Activated CD4-positive, alpha-beta T cell treated with anti-CD3 and anti-CD28 coated beads for 24 hours (primary cell): ENCODE measurements at places on chromosomes 4 and X.

DNA sequence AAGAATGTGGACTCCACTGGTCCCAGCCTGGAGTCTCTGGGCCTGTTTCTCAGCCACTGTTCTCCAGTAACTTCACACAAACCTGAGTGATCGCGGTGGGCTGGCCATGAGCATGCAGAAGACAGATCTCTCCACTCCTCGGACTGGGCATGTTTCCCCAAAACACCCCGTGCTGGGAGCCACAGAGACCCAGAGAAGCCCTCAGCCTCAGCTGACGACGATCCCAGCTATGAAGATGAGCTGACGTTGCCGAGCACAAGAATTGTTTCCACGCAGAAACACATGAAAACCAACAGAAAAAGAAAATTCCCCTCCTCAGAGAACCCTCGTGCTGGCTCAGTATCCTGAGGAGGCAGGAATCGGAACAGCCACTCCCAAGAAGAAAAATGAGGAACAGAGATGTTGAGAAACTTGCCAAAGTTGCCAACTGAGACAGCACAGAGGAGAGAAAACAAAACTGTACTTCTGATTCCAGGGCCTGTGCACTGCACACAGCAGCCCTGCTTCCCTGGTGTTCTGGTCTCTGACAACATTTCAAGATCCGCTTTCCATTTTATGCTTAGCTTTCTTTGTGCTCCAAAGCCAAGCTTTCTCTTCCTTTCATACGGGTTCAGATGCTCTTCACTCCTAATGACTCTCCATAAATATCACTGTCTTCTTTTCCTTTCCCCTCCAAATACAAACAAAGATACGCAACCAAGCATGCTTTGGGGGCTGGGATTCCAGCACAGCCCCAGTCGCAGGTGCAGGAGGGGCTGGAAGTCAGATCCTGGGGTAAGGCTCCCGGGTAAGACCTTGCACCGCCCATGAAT lies 81.4 kb downstream of the IRF2 start:
- DNase-seq = no peak

- DNase-seq = no peak
Observed at GRCh38 chr4:121278811-121279368, 101.9 kb downstream of the QRFPR start.

DNA sequence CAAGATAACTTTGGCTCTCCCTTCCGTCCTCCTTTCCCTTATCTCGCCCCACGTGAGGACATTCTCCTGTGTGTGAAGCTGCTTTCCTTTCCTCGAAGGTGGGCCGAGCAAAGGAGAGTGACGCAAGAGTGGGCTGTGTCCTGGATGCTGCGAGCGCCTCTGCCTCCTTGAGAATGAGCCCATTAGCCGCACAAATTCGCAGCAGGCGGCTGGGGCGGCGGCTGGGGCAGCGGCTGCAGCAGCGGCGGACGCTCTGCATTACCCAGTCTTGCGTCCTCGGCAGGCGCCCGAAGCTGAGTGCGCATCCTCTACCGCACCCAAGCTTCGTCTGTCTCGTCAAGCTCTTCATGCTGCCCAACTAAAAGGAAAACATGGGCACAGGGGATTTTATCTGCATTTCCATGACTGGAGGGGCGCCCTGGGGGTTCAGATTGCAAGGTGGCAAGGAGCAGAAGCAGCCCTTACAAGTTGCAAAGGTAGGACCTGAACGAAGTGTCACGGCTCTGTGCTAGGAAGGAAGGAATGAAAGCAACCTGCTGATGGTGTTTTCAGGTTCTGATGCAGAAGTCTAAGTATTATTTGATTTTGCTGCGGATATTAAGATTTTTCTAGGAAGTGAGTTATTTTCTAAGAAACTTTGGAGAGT lies at the start of gene SYNPO2:
Gene SYNPO2, plus strand, starts transcription at position 189 of the 646 bp plus-strand sequence. Its CDS starts 183 bp downstream, at position 372.
- DNase-seq = no peak

GRCh38 chr4:168440442-168441264 lies 39.6 kb downstream of the DDX60L start:
- DNase-seq = no peak

DNA sequence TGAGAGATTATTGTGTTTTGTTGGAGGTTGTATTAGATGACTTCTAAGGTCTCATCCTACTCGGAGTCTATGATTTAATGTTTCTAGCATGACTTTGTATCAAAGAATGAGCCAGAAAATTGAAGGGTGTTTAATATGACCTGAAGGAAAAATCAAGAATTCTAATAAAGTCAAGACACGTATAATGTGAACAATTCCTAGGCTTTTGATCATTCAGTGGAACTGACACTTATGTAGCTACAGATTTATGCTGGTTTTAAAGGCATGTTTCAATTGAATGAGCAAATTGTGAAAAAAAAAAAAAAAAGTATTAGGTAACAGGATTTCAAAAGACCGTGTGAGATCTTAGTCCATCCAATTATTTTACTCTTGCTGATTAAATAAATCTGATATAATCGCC lies 64.9 kb downstream of the GRID2 start:
- no peak for DNase-seq

- DNase-seq = no peak
Observed at GRCh38 chr4:8157496-8157895, 1.1 kb downstream of the ABLIM2 start.

- DNase-seq = no peak
Observed at GRCh38 chrX:41759817-41760216, 35.8 kb downstream of the GPR82 start.

DNA sequence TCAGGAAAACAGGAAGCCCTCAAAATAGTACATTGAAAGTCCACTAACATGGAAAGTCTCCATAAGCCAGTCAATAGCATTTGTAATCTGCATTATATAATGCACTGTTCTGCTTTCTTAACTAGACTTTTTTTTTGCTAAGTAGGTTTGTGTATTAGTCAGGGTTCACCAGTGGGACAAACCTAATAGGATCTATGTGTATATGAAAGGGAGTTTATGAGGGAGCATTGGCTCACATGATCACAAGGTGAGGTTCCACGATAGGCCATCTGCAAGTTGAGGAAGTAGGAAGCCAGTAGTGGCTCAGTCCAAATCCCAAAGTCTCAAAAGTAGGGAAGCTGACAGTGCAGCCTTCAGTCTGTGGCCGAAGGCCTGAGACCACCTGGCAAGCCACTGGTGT lies 116.0 kb downstream of the MXRA5 start:
- no peak for DNase-seq

GRCh38 chr4:24067367-24068193 lies 177.7 kb upstream of the PPARGC1A start:
- DNase-seq = no peak

DNA sequence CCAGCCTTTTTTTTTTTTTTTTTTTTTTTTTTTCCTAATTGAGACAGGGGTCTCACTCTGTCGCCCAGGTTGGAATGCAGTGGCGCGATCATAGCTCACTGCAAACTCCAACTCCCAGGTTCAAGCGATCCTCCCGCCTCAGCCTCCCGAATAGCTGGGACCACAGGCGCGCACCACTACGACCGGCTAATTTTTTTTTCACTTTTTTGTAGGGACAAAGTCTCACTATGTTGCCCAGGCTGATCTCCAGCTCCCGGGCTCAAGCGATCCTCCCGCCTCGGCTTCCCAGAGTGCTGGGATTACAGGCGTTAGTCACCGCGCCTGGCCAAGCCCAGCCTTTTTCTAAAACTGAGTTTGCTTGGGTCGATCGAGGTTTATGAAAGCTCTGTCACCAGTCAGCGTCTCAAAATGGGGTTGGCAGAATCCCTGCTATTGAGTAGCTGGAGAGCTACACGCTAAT lies 1.3 kb upstream of the OTUD5 start:
- DNase-seq = no peak

GRCh38 chrX:15903186-15903681 lies 48.6 kb upstream of the AP1S2 start:
- DNase-seq = no peak

GRCh38 chr4:62940229-62940628 lies 1469.0 kb downstream of the TECRL start:
- DNase-seq = no peak

GRCh38 chrX:79259073-79259689 lies 108.0 kb downstream of the ITM2A start:
- DNase-seq = peak; percentile 33

GRCh38 chr4:83267830-83268475 lies 16.6 kb downstream of the COQ2 start:
- no peak for DNase-seq

DNA sequence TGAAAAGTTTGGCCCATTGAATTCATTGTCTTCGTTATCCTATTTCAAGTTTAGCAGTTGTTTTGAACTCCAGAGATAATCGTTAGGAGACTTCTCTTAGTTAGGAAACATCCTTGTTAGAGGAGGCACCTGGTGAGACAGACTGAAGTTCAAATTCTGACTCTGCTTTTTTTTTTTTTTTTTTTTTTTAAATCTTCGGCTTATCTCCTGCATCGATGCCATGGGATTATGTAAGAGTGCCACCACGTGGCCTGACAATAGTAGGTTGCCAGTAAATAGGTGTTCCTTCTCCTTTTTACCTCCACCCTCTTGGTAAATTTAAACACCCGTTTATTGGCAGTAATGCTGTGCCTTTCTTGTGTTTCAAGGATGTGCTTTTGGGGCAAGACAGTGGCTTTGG lies 149.3 kb downstream of the SOWAHB start:
- DNase-seq = no peak

DNA sequence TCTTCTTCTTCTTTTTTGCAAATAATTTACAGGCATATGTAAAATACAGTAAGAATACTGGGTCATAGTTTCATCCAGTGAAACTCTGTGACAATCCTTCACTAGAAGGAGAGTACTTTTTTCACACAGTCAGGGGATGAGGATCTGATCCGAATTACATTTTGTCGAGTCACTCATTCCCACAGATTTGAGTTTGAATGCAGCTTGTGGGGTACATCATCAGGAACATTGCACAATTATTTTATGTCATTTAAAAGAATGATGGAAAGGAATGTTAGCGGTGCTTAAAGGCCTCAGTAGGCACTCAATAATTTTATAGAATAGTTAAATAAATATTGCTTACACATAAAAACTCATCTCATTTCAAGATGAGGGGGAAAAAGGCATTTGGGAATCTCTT lies 88.6 kb downstream of the CHRNA9 start:
- DNase-seq = no peak

GRCh38 chr4:56817840-56818491 lies 3.5 kb downstream of the SPINK2 start:
- DNase-seq = no peak
